ENCODE measurements at places on chromosomes 16 and 17. TPM values are rescaled to one million over a fixed set of nuclear protein-coding genes. Genes with fewer than 3 reads are reported as not detected.

DNA sequence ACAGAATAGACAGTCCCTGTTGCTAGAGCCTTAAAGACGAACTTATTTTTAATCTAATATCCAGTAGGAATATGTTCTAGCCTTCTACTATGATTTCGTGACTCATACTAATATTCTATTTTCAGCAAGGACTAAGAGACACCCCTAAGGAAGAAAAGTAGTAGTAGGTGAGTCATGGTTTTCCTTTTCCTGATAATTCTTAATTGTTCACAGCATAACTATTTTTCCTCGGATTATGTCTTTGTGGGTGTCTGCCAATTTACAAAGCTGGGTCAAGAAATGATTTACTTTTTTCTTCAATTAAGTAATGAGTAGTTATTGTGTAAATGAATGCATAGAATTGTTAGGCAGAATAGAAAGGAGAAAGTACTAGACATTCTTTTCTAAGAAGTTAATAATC lies 292.2 kb downstream of the TOX3 start:
- no peak for DNase-seq

- DNase-seq = no peak
Measured at GRCh38 chr17:72414967-72415853, 294.4 kb downstream of the SOX9 start.

DNA sequence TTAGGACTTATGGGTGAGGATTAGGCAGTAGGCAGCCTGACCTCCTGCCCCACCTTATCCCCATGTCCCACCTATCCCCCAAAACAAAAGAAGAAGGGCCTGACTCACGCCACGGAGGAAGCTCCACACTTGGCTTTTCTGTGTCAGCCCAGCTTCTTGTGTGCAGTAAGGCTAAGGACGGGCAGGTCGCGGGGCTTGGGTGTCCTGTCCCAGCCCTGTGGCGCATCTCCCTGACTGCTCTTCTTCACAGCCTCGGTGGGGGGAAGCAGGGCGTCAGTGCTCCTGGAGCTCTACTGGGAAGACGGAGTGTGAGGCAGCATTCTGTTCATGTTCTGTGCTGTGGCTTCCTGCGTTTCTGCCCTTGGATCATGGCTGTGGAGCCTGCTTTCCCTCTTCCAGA lies 34.6 kb upstream of the ALDH3A2 start:
- DNase-seq = no peak

DNA sequence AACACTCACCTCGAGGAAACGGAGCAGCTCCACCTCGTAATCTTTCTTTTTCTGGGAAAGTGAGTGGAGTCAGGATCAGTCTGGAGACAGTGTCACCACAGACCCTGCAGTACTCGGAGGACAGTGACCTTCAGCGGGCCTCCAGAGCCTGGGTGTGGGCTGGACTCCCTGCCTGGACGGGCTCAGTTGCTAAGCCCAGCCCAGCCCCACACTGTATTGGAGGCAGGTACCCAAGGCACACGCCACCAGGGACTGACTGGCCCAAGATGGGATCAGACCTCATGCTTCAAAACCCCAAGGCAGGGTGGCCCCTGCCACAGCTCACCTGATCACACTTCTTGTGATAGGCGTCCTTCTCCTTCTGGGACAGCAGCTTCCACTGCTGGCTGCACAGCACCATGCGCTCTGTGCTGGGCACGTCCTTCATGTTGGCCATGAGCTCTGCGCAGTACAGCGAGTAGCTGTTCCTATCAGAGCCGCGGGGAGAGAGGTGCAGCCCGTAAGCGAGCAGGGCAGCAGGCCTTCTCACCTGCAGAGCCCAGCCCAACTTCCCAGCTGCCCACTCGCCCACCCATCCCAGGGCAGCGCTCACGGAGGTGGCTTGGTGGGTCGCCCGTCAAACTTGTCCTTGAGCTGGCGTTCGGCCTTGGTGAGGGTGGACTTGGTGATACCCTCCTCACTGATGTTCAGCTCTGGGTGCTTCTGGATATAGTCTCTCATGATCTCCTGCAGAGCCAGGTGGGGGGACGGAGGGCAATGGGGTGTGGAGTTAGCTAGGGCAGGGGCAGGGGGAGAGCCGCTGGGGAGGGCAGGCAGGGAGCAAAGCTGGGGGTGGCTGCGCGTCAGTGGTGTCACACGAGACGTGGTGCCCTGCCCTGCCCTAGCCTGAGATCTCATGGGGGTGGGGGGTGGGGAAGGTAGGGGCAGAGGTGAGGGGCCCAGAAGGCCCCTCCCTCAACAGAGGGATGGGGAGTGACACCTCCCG lies 7.9 kb downstream of the UBTF start:
- no peak for DNase-seq

DNA sequence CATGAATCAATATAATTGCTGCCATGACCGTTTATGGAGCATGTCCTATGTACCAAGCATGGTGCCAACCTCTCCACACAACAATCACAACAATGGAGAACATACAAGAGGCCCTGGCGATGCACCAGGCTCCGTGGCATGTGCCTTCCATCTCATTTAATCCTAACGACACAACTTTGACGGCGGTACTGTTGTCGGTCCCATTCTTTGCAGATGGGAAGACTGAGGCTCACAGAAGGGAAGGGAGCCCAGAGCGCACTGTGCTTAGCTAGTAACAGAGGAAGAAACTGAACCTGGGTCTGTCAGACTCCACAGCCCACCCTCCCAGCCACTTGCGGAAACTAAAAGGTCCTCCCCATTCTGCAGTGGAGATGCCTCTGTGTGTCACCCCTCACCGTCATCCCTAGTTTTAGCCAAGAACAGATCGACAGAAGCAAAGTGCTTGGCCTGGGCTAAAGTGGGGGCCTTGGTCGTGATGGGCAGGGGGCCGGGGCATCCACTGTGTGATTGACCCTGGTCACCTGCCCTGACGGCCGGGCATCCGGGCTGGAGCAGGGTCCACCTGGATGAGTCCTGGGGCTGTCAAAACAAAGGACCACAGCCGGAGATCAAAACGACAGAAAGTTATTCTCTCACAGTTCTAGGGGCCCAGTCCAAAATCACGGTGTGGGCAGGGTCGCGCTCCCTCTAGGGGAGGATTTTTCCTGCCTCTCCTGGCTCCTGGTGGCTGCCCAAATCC lies 183.9 kb downstream of the C16orf95 start:
- no peak for DNase-seq

GRCh38 chr16:20799599-20799998 lies 6.7 kb downstream of the ERI2 start:
- DNase-seq = peak; percentile 16

DNA sequence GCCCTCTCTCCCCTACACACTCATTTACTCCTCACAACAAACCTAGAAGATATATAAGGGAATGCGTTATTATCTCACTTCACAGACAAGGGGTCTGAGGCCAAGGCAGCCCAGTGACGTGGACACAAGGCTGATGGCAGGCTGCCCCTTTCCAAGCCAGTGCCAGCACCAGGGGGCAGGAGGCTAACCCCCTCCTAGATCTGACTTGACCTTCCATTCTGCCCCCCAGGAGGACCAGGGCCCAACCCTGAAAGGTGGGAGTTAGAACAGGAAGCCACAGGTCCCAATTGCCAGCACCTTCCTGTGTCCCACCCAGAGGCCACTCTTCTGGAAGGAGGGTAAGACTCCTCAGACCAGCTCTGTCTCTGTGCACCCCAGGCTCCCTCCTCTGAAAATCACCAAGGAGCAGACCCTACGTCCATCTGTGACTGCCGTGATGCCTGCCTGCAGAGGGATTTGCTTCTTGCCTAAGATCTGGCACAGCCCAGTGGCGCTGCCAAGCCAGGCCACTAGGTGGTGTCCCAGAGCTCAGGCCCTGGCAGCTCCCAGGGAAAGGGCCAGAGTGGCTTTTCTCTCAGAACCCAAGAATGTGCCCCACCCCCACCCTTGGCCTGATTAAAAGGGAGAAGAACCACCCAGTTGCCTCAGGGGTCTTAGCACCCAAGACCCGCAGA lies 42.4 kb upstream of the MRPS23 start:
- DNase-seq = peak; percentile 56

DNA sequence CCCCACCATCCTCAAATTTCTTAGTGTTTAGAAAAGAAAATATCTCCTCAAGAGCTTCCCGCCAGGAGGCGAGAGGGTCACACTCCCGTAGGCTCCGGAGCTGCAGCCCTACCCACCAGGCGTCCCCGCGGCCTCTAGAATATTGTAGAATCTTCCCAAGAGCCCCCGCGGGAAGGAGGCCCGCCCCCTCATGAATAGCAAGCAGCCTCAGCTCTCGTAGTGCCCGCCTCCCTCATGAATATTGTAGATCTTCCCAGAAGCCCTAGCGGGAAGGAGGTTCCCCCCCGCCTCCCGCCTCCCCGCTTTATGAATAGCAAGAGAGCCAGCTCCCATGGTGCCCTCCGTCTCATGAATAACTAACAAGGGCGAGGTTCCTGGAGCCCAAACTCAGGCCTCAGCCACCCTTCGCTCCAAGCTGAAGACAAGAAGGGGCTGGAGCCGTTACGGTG lies at the start of gene FBXO47:
Gene FBXO47, minus strand, starts transcription at position 114 of the 449 bp plus-strand sequence. CDS start 4,378 bp downstream, outside the sequence.
- peak; percentile 70 for DNase-seq

DNA sequence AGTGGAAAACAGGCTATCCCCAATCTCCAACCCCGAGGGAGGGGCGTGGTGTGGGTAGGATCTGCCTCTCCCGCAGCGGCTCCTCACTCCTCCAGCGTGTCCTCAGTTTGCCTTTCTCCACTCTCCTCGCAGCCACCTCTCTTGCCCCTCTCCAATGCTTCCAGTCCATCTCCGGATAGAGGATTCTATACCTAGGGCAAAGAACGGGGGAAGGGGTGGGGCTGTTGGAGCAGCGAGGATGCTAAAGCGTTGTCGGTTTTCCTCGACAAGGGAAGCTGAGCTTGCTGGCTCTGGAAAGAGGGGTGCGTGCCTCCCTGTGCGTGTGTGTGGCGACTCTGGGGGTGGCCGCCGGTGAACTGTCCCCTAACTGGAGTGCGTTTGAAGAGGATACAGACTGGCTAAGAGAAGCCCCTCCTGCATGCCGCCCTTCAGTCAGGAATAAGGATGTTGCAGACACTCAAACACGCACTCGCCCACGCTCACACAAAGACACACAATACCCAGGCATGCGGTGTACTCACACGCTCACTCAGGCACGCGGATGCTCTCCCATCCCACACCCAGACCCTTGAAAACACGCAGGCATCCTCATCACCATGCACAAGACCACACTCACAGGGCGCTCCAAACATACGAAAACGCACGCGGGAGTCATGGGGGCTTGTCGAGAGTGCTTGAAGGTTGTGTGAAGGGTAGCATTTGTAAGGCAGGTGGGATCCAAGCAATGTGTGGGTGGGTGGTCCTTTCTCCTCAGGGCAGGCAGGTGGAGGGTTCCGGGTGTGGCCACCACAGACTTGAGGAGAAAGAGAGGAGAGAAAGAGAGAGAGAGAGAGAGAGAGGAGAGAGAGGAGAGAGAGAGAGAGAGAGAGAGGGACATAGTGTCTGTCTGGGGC lies 655 bp upstream of the GPR139 start:
- DNase-seq = no peak

- DNase-seq = no peak
Measured at GRCh38 chr17:36640836-36641235, 39.5 kb downstream of the MRM1 start.

GRCh38 chr16:88771294-88771772 lies 13.7 kb downstream of the PIEZO1 start:
- DNase-seq = no peak

DNA sequence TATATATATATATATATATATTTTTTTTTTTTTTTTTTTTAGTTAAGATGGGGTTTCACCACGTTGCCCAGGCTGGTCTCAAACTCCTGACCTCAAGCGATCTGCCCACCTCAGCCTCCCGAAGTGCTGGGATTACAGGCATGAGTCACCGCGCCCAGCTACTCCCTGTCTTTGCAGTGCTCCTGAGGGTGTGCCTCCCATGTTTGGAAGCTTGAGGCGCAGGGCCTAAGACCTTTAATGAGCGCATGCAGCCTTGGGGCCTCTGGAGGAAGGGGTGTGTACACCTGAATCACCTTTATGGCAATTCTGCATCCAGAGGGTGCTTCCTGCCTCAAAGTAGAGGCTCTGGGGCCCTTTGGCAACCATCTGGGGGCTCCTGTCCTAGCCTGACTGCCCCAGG lies 219.4 kb upstream of the CIBAR2 start:
- no peak for DNase-seq

GRCh38 chr17:45680360-45680759 lies 103.8 kb upstream of the CRHR1 start:
- DNase-seq = no peak

GRCh38 chr16:10681310-10682308 lies 13.1 kb downstream of the TEKT5 start:
- no peak for DNase-seq

DNA sequence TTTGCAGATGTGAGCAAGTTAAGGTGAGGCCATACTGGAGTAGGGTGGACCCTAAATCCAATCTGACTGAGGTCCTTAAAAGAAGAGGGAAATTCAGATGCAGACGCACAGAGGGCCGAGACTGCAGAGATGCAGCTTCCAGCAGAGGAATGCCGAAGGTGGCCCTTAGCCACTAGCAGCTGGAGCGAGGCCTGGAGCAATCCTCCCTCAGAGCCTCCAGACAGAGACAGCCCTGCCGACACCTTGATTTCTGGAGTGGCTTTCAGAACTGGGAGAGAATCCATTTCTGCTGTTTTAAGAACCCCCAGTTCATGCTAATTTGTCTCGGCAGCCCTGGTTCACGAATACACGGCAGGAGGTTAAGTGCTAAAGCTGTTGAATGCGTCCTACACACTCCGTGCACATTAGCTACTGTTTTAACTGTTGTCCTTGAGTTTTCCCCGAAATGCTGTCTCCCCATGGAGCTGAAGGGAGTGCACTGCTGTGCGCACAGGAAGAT lies 135.5 kb downstream of the IRF8 start:
- DNase-seq = no peak

DNA sequence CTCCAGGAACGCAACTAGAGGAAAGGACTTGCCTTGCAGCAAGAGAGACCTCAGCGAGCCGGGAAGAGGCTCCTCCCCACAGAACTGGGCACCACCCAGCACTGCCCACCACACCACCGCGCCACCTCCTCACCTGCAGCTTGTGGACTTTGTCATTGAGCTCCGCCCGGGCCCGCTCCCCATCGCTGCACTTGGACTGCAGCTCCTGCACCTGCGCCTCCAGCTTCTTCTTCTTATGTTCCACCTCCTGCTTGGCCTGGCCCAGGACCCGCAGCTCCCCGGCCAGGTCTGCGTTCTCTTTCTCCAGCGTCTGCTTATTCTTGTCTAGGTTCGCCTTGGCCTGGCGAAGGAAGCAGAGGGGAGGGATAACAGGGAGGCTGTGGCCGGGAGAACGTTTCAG lies 76.7 kb downstream of the NDE1 start:
- DNase-seq = no peak

- DNase-seq = no peak
Measured at GRCh38 chr16:72241930-72242329, 70.0 kb upstream of the PMFBP1 start.

Gene CEP131
- total RNA-seq = 10.0 TPM

Gene GRB7
- not detected for total RNA-seq

Gene HSD17B1
- 2.2 TPM for total RNA-seq

Gene SLC52A1
- total RNA-seq = 0.44 TPM

Gene ST6GALNAC1
- 2.0 TPM for total RNA-seq

Gene XAF1
- total RNA-seq = 58.1 TPM

Gene ACOX1
- total RNA-seq = 22.8 TPM

Gene CYB5B
- 49.2 TPM for total RNA-seq

Gene ADGRG3
- total RNA-seq = not detected

Measured in naive thymus-derived CD4-positive, alpha-beta T cell (primary cell).